ENCODE measurements at places on chromosomes 12 and 14.

GRCh38 chr14:58815794-58816193 lies 178.0 kb downstream of the DACT1 start:
- no peak for DNase-seq

DNA sequence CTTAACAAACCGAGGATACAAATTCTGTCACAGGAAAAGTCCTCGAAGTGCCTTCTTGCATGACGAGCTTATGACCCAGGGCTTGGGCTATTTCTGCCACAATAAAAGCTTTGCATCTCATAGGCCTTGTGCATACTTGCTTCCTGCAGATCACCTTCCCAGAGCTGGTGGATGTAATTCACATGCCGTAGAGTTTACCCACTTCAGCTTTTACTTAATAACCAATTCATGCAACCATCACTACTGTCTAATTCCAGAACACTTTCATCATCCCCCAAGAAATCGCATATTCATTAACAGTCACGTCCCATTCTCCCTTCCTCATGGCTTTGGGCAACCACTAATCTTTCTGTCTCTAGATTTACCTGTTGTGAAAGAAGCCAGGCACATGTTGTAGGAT lies 9.0 kb upstream of the BDKRB1 start:
- no peak for DNase-seq

DNA sequence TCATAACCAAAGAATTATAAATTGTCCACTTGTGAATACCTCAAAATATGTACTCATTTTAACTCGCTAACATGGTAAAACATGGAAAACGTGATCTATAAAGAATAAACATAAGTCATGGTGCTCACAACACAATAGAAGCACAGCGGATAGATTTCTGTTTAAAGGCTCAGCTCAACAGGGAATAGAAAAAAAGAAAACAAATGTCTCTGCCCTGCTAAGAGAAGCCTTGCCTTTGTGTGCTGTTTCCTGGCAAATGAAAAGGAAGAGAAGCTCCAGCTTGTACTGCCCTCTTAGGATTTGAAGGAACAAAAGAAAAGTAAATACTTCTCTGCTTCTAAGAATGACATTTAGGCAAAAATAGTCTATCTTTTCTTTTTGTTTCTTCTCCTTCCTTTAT lies 121.0 kb upstream of the KRR1 start:
- DNase-seq, result no peak

DNA sequence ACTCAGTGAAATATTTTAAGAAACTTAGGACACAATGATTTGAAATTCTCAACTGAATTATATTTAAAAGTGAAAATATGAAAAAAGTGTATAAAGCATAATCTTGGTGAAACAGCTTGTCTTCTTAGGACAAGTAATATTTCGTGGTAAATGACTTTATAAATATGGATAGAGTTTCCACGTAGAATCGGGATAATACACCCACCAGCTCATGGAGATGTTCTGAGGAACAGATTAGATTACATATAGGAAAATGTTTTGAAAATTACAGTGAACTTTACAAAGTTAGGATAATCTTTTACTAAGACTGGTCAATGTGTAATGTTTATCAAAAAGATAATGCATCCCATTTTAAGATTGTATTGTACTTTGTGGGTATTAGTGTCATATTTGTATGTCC lies 25.6 kb upstream of the MYF6 start:
- no peak for DNase-seq

- DNase-seq, result no peak
Observed at GRCh38 chr12:124861492-124861891, 2.2 kb downstream of the SCARB1 start.

GRCh38 chr14:72332046-72332445 lies 399.8 kb downstream of the RGS6 start:
- DNase-seq, result no peak

GRCh38 chr14:64465191-64465822 lies at the start of gene AKAP5:
Gene AKAP5 (plus strand): TSS chr14:64465499. CDS start chr14:64468395, 2,896 bp downstream.
- peak; percentile 50 for DNase-seq

DNA sequence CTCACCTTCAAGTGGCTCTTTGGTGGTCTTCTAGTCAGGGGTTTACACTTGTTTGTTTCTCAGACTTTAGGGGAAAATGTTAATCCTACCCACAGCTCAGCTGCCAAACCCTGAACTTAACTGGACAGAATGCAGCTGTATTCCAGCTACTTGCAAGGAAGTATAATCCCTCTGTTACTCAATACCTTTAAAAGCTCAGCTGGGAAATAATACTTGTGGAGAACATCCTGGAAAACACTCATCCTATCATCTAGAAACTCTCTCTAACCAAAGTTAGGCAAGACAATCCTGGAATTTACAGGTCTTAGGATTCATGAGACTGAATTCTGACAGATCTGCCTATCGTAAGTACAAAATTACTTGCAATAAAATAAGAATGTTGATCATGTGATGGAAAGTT lies 404.1 kb downstream of the ADAMTS20 start:
- no peak for DNase-seq
